Daoy (cell line): ENCODE measurements at places on chromosomes 2 and 18. TPM values are rescaled to one million over a fixed set of nuclear protein-coding genes. Genes with fewer than 3 reads are reported as not detected.

CYP26B1 gene
- total RNA-seq, result 1.9 and 3.7 TPM in 2 replicates

ANKRD29 gene
- 1.6 and 3.9 TPM in 2 replicates for total RNA-seq

ALPG gene
- not detected in 2 replicates for total RNA-seq

CROCC2 gene
- total RNA-seq, result not detected in 2 replicates

ZSWIM2 gene
- not detected in 2 replicates for total RNA-seq

KCNG3 gene
- total RNA-seq, result 0.06 and 1.0 TPM in 2 replicates

NAB1 gene
- total RNA-seq, result 47.6 and 51.0 TPM in 2 replicates

CKAP2L gene
- total RNA-seq, result 25.5 and 31.7 TPM in 2 replicates

SLC23A3 gene
- total RNA-seq, result 0.63 and 0.86 TPM in 2 replicates

ARHGAP28 gene
- total RNA-seq, result 3.6 and 25.5 TPM in 2 replicates

NXPH2 gene
- 1.4 and 5.6 TPM in 2 replicates for total RNA-seq

IL1B gene
- 12.4 and 13.5 TPM in 2 replicates for total RNA-seq

ERFE gene
- 3.6 and 6.8 TPM in 2 replicates for total RNA-seq

LRRTM1 gene
- total RNA-seq, result not detected in 2 replicates

EXOC6B gene
- total RNA-seq, result 7.6 and 15.7 TPM in 2 replicates

SRD5A2 gene
- total RNA-seq, result not detected in 2 replicates

CACNB4 gene
- total RNA-seq, result 0.12 and 0.17 TPM in 2 replicates

TUBA3D gene
- total RNA-seq, result not detected in 2 replicates

KCNK3 gene
- 0.03 and 0.80 TPM in 2 replicates for total RNA-seq

IL36RN gene
- not detected in 2 replicates for total RNA-seq

EVA1A gene
- total RNA-seq, result 73.2 and 98.7 TPM in 2 replicates

MBP gene
- total RNA-seq, result 0.21 TPM in 1 of 2 replicates, not detected in the other

SLC9A4 gene
- not detected in 2 replicates for total RNA-seq

NAT8 gene
- not detected in 2 replicates for total RNA-seq

INHBB gene
- 0.29 and 1.0 TPM in 2 replicates for total RNA-seq

ATG16L1 gene
- total RNA-seq, result 52.2 and 74.7 TPM in 2 replicates

CAVIN2 gene
- 0.06 TPM in 1 of 2 replicates, not detected in the other for total RNA-seq

CCDC141 gene
- not detected in 2 replicates for total RNA-seq

SERPINB4 gene
- not detected in 2 replicates for total RNA-seq

COL3A1 gene
- 9.3 and 12.6 TPM in 2 replicates for total RNA-seq

MC5R gene
- not detected in 2 replicates for total RNA-seq

SPEG gene
- 4.9 and 18.4 TPM in 2 replicates for total RNA-seq
